ENCODE measurements at places on chromosomes 6 and 20.

- DNase-seq, result no peak
Measured at GRCh38 chr6:89081129-89081422, 525 bp downstream of the PNRC1 start.

- DNase-seq, result no peak
Measured at GRCh38 chr20:24985802-24986201, 6.7 kb downstream of the APMAP start.

DNA sequence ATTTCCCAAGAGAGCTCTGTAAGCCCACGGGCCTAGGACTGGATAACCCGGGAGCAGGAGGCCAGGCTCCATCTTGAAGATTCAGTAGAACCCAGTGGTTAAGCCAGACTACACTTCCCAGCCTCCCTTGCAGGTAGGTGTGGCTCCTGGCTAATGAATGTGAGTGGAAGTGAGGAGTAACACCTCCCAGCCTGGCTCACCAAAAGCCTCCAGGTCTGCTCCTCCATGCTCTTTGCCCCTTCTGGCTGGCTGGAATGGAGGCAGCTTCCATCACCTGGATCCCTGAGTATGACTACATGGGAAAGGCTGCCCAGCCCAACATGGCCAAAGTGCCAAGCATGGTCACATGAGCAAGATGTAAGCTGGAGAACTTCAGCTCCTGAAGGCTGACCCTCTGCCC, 9.7 kb downstream of the LRRN4 start:
- no peak for DNase-seq

DNA sequence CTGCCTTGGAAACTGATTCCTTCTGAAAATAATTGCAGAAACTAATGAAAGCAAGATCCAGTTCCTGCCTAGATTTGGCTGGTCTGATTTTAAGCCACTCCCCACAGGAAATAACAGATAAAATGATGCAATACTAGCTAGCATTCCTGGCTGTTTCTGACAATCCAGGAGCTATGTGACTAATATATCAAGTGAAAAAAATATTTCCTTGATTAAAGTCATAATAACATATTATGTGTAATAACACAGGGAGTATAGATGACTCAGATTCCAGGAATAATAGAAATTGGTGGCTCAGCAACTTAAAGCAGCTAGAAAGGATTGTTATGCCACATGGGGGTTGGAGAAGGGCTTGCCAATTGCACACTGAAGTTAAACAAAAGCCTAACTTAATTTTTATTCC, 182.7 kb upstream of the SALL4 start:
- DNase-seq, result no peak

GRCh38 chr6:78611102-78611620, 256.2 kb upstream of the IRAK1BP1 start:
- DNase-seq, result no peak

DNA sequence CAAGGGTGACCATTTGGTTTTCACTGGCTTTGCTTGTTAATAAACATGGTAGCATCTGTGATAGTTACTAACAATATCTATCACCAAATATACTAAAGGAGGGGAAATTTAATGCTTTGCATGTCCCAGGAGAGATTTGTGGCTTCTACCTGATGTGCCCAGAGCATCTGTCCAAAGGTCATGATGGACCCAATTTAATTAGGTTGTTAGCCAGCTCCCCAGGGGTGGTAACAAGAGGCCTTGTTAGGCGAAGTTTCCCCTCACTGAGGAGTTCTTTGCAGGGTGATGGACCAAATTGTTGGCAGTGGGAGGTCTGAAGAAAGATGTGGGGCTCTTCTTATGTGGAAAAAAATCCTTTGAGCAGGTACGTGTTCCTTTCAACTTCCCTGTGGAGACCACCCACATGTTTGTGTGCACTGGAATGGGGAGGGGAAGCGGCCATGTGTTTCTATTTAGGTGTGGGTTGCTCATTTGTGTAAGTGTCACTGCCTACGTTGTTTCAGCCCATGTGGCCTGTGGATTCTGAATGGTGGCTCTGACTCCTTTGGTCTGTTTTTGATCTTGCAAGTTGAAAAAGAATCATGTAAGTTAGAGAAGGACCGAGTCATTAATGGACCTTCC, 137.6 kb downstream of the CLIC5 start:
- no peak for DNase-seq

- no peak for DNase-seq
Measured at GRCh38 chr6:68757821-68758220, 122.7 kb downstream of the ADGRB3 start.

DNA sequence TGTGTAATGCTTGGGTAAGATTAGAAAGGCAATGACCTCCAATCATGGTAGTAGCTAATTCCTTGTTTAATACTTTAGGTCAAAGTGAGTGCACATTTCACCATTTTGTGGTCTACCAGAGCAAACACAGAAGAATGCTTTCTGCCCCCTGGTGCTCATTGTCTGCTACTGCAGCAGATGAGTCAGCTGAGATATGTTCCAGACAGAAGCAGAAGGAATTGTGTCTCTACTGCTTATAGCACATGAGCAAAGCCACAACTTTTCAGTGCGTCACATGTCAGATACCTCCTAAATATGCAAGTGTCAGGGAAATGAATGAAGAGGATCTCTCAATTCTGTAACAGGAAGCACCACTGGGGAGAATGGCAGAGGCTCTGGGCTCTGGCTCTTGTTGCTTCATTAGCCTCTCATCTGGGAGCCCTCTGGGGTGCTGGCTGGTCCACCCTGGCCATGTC, 308.9 kb downstream of the ALDH8A1 start:
- DNase-seq, result peak; percentile 64

GRCh38 chr20:58403272-58403671, 14.2 kb downstream of the VAPB start:
- no peak for DNase-seq

DNA sequence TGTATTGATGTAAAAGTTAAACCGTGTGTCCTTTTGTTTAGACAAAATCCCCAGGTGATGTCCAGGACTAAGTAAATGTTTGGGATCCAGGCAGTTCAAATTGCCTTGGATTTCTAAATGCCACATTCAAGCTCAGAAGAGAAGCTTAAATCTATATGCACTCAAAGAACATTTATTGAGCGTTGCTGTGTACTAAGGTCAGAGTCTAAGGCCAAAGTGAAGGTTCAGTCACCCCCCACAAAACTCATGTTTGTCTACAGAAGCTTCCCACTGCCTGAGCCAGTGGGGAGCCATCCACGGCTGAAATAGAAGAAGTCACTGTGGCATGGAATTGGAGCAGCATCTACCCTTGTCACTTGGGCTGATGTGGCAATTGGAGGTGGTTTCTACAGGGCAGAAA, 70.7 kb upstream of the INSM1 start:
- DNase-seq, result no peak

DNA sequence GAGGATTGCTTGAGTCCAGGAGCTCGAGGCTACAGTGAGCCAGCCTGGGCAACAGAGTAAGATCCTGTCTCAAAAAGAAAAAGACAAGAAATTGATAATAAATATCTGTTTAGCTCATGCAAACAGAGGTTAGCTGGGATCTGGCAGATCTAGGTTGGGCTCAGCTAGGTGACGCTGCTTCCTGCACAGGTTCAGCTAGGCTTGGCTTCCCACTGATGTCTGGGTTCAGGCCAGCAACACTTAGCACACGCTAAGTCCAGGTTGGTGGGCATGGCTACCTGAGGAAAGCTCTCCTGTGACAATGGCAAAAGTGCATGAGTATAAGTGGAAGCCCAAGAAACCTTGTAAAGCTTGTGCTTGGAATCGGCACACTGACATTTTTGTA, 48.7 kb downstream of the RIN2 start:
- DNase-seq, result no peak

DNA sequence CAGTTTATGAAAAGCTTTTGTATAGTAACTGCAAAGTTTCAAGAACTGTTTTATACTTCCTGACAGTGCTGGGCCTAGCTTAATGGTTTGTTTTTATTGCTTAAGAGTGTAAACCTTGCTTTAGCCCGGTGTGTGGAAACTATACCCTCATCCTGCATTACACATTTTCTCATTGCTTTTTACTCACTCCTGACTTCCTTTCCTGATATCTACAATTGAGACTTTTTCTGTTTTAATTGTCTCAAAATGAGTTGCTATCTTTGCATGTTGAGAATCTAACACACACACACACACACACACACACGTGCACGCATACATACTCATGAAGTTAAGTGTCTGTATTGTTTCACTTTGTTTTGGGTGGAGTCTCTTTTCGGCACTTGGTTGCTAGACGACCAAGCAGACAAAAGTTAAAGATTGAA, 16.7 kb downstream of the BMP2 start:
- DNase-seq, result no peak

Data from activated CD4-positive, CD25-positive, alpha-beta regulatory T cell treated with anti-CD3 and anti-CD28 coated beads, Interleukin-2, amount 50 U/mL, for 16 hours (primary cell).